ENCODE measurements at places on chromosomes 5 and 9.

- DNase-seq = no peak
Observed at GRCh38 chr5:27015758-27016157, 22.6 kb downstream of the CDH9 start.

GRCh38 chr5:60727033-60727679 lies 27.2 kb upstream of the DEPDC1B start:
- DNase-seq = no peak

- peak; percentile 69 for DNase-seq
Observed at GRCh38 chr5:98796197-98796972, 22.9 kb downstream of the RGMB start.

DNA sequence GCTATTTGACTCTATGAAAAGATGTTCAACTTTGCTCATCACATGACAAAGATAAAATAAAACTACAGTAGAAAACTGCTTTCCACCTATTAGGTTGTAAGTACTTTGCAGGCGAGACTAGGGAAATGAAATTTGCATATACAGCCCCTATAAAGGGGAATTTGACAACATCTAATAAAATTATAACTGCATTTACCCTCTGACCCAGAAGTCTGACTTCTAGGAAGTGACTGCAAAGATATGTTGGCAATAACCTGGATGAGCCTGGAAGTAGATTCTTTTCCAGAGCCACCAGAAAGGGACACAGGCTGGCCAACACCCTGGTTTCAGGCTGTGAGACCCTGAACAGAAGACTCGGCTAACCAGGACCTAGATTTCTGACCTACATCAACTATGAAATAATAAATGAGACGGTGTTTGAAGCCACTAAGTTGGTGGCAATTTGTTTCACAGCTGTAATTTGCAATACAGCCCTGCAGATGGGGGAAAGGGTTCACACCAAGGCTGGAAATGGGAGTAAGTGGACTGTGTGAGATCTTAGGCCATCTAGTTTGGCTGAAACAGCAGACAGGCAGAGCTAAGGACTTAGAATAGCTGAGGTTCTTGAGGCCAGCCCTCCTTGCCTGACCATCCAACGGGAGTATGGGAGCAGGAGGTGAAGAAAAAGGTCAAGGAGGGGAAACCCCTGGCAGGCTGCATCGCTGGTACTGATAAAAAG lies 106.6 kb downstream of the SIL1 start:
- no peak for DNase-seq

- no peak for DNase-seq
Observed at GRCh38 chr9:130755377-130756007, 61.9 kb downstream of the EXOSC2 start.

All from islet precursor cell (in vitro differentiated cells).